Fibroblast of mammary gland (primary cell): ENCODE measurements at places on chromosomes 3 and 15.

GRCh38 chr3:195150181-195151118, 120.5 kb downstream of the XXYLT1 start:
- peak; percentile 38 for DNase-seq

DNA sequence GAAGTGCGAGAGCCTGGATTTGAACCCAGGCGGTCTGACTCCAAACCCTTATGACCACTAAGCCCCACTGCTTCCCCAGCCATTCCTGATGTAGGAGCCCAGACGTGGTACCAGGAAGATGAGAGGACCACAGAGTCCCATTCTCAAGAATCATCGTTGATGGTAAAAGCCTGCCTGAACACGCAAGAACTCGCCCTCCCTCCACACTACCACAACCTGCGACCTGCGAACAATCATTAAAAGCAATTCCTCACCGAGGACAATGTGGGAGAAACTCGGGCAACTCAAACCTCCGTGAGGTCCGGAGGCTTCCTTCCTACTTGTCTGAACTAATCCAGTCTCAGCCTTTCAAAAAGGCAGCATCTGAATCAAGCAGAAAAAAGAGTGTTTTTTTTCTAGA, 10.3 kb downstream of the MAGI1 start:
- no peak for DNase-seq

GRCh38 chr3:141629976-141630375, 108.1 kb upstream of the RNF7 start:
- no peak for DNase-seq

DNA sequence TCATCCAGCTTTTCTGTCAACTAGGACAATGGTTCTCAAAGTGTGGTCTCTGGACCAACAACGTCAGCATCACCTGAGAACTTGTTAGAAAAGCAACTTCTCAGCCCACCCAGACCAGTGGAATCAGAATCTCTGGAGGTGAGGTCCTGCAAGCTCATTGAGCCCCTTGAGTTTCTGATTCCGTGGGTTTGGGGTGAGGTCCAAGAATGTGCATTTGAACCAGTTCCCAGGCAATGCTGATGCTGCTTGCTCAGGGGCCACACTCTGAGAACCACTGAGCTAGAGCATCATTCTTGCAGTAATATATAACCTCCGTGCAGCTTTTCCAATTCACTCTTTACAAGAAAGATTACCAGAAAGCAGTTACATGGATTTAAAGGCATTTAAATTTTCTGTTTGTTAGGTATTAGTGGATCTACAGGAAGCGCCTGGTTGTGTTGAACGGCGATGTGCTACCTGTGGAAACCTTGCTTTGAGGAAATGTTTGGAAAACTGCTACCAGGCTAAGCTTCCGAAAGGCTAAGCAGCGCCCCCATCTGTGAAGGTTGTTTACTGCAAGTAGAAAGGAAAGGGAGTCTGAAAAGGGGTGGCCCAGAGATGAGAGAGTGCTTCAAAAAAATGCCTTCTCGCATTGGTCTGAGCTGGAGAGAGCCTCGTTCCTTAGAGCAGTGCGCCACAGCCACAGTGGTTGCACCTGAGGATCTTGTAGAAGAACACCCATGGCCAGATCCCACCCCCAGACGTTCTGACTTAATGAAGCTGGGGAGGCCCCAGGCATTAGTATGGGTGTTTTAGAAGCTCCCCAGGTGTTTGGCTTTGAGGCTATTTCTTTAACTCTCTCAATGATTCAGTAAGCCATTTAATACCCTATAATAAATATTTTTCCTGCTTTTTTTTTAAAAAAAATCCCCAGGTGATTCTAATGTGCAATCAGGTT, 50.0 kb downstream of the RLBP1 start:
- DNase-seq: peak; percentile 50

GRCh38 chr3:42504334-42505127, 2.1 kb downstream of the VIPR1 start:
- no peak for DNase-seq

DNA sequence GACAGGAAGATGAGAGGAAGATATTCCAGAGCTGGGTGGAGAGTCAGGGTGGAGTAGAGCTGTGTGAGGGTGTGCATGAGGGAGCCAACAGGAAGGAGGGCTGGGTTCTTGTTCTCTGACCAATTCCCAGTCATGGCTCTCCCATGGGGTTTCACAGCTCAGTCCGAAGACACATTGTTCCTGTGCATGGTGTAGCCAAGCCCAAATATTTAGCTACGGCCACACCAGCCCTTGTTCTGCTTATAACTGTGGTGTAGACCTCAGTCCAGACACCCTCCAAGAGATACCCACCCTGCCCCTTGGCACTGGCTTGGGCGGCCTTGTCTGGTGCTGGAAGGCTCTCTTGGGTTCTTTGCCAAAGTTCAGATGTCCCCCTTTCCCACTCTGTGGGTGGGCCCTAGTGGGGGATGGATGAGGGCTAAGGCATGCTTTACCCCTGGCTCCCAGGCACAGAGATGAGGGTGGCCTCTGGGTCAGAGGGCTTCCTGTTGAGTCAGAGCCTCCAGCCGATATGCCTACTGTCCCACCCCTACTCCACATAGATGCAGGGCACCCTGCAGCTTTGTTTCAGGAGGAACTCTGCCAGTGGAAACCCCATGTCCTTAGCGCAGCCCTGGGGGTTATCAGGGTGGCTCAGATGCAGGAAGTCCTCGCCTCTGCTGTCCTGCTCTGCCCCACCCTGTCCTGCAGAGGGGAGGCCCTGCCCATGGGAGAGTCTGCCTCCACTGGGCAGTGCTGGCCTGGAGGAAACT, 271.2 kb upstream of the CTDSPL start:
- DNase-seq: peak; percentile 59
